ENCODE measurements at places on chromosomes 3 and 15.

- no peak for DNase-seq
Measured at GRCh38 chr3:25885544-25885943, 95.7 kb downstream of the OXSM start.

DNA sequence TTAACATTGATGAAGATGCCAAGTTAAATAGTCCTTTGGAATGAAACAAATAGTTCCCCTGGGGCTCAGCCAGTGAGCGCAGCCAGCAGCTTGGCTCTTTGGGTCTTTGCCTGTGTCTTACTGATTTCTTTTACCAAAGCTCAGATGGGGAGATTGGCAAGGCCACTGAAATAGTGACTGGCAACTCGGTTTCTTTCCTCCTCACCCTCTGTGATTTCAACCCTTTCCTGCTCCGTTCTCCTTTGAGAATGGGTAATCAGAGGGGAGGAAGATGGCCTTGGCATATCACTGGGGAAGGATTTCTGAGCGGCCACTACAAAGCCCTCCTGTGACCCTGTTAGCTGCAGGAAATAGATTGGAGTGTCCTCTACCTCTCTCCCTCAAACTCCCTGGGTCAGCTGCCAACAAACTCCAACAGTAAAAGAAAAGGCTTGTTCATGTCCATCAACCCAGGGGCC, 337.1 kb upstream of the LRRFIP2 start:
- no peak for DNase-seq

- peak; percentile 65 for DNase-seq
Measured at GRCh38 chr15:97909291-97909891, 51.1 kb upstream of the ARRDC4 start.

GRCh38 chr3:27943106-27943505, 221.0 kb upstream of the EOMES start:
- DNase-seq = no peak

DNA sequence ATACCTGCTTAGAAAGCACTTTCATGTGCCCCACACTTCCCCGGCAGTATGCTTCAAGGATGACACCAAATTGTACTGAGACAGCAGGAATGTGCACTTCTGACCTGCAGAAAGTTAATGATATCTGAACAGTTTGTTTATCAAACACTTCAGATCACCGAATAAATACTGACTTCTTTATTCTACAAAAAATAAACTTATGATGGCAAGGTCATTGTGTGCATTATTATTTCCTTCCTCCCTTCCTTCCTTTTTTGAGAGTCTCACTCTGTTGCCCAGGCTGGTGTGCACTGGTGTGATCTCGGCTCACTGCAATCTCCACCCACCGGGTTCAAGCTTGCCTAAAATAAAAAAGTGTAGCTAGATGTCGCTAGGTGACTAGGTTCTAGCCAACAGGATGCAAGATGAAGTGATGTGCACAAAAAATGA, 80.3 kb downstream of the FAIM start:
- no peak for DNase-seq

- DNase-seq = no peak
Measured at GRCh38 chr15:80931721-80932512, 57.7 kb downstream of the MESD start.

GRCh38 chr3:3855056-3855455, 55.8 kb downstream of the LRRN1 start:
- no peak for DNase-seq

- no peak for DNase-seq
Measured at GRCh38 chr15:101256757-101257156, 4.9 kb upstream of the CHSY1 start.

GRCh38 chr15:49815950-49816349, 195.1 kb downstream of the DTWD1 start:
- no peak for DNase-seq

- no peak for DNase-seq
Measured at GRCh38 chr15:89105147-89105546, 16.9 kb downstream of the ABHD2 start.

- DNase-seq = no peak
Measured at GRCh38 chr3:153734777-153735551, 386.2 kb upstream of the ARHGEF26 start.

- DNase-seq = no peak
Measured at GRCh38 chr3:187971629-187972028, 182.3 kb upstream of the LPP start.

DNA sequence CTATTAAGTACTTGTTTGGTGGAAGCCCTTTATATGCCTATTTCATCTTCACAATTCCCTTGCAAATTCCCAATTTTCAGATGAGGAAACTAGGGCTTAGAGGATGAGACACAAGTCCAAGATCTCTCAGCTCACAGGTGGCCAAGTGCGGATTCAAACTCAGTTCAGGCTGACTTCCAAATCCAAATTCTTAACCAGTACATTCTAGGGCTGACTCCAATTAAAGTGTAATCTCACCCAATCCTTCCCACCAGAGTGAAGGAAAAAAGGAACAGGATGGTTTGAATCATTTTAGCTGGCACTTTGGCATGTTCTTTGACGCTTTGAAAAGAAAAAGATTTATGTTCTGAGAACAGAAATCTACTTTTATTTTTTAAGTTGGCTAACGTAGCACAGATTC, 12.7 kb downstream of the ARHGEF3 start:
- no peak for DNase-seq

DNA sequence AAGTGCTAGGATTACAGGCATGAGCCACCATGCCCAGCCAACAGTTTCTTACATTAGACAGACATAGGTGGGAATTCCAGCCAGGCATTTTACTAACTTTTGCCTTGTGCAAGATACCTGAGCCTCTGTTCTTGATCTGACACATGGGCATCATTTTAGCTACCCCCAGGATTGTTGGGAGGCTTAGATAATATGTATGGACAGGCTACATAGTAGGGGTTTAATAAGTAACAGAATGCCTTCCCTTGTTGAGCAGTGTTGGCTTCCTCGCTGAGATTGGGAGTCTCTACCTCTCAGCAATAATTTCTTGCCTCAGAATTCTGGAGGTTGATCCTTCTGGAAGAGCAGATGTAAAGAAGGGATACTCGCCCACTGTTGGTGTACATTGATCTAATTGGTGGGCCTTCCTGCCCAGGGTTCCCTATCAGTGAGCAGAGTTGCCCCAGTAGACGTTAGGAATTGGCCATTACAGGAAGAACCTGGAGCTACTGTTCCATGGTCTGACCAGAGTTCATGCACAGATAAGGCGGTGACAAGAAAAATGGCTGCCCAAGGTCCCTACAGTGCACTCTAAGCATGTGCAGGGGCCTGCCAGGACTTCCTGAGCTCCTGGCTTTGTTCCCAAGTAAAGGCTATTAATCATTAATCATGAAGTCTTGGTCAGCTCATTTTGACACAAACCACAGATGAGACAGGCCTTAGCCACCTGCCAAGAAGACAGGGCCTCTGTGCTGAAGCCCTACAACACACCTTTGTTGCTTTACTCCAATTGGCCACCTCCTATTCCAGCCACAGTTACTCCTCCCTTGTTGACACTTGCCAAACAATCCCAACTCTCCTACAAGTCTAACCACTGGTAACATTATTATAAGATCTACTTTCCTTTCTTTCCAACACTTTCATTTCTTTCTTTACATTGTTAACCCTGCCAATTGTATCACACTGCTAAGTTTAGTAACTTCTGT, 5.0 kb upstream of the IL17RE start:
- DNase-seq = no peak

GRCh38 chr3:116165135-116165534, 280.2 kb downstream of the LSAMP start:
- DNase-seq = no peak

GRCh38 chr3:160685144-160685766, 8.3 kb downstream of the ARL14 start:
- no peak for DNase-seq

DNA sequence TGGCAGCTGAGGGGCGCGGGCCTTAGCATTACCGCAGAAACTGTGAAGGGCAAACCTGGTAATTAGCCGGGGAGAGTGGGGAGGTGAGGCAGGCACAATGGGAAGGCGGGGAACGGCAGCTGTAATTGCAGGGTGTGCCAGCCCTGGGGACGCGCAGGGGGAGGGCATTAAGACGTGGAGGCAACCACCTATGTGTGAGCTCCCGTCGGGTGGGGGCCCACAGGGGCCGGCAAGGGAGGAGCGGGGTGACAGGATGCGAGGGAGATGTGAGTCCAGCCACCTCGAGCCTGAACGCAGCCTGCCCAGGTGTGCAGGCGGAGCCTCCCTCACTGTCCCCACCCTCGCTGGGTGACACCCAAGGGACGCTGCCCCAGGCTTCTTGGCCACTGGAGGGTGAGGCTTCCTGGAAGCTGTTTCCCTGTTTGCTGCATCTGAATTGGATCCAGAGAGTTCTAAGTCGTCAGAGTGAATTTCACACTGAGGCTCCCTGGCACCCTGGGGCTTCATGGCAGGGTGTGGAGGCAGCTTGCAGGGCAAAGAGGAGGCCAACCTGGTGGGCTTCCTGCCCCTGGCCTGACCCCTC, 130.6 kb upstream of the MEF2A start:
- no peak for DNase-seq

GRCh38 chr3:58261954-58262666, 24.5 kb downstream of the ABHD6 start:
- DNase-seq = no peak

DNA sequence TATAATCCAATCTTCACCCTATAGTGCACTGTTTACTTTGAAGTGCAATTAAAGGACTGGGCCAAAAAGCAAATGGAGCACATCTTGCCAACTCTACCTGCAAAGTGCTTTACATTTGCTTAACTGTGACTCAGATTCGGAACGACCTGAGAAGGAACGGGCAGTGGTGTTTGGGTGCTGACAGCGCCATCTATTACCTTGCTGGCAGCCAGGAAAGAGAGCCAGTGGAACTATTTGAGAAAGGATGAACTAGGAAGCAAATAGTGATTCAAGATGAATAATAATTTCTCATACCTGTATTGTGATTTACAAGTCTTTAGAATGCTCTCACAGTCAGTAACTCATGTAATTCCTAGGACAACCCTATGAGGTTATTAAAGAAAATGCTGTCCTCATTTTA, 312.9 kb downstream of the PDCD6IP start:
- DNase-seq = no peak

DNA sequence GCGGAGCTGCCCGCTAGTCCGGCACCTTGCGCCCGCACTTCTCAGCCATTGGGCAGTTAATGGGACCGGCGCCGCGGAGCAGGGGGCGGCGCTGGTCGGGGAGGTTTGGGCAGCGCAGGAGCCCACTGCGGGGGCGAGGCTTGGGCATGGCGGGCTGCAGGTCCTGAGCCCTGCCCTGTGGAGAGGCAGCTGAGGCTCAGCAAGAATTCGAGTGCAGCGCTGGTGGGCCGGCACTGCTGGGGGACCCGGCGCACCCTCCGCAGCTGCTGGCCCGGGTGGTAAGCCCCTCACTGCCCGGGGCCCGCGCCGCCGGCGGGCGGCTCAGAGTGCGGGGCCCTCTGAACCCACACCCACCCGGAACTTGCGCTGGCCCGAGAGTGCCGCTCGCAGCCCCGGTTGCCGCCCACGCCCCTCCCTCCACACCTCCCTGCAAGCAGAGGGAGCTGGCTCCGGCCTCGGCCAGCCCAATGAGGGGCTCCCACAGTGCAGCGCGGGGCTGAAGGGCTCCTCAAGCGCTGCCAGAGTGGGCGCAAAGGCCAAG, 835.0 kb downstream of the TBL1XR1 start:
- DNase-seq = no peak

GRCh38 chr15:75369897-75370581, 1.6 kb upstream of the MAN2C1 start:
- no peak for DNase-seq

DNA sequence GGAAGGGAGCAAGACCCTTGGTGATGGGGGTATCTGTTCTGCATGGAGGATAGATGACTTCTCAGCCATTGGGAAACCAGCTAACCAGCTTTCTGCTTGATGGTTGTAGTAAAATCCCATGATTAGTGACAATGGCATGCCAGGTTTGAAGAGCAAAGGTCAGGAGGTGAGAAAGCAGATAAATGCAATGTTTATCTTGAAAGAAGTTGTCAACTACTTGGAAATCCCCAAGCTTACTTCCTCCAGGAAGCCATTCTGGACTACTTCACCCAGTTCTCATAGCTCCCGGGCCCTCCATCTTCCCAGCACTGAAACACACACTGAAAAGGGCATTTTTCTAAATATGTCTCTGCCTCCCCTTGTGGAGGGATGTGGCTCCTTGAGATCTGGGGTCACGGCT, 51.3 kb downstream of the SMAD3 start:
- no peak for DNase-seq

DNA sequence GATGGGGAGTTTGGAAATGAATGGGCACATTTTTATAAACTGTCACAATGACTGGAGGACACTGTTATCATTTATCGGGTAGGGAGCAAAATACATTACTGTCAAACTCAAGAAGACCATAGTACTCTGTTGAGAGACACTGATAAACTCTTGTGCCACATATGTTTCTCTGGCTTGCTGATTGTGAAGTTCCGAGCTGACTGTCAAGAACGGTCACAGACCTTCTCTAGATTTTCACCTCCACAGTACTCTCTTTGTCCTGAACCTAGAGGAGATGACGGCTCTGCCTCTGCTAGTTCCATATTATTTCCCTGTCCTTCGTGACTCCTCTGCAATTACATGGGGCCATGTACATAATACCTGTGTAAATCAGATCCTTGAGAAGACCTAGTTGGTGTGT, 451.9 kb downstream of the LPP start:
- DNase-seq = no peak

DNA sequence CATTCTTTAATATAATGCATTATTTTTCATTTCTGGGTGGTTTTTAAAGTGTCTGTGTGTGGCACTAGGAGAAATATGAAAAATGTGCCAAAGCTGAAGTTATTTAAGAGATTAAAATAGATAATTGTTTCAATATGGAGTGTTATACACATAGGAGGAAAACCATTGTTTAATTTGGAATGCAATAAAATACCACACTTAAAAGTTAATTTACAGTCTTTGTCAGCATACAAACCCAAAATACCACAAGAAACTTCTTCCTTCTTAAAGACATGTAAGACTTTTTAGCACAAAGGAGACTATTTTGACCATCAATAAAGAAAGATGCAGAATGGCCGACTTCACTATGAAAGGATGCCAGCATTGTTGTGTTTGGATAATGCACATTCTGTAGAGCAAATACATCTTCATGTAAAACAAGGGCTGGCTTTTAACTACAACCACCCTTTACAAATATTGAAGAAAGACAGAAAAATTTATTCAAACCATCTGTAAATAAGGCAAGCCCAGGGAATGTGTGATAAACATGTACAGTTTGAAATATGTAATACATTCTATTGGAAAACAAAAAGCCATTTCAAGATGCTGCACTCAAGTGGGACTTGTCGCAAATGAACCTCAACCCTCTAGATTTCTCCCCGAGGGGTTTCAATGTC, 1146.6 kb downstream of the ROBO1 start:
- DNase-seq = no peak

GRCh38 chr15:33807665-33808064, 160.6 kb upstream of the CHRM5 start:
- no peak for DNase-seq
